ENCODE measurements at places on chromosomes 16 and 17.

GRCh38 chr17:62906881-62907280, 59.2 kb upstream of the TANC2 start:
- no peak for DNase-seq

GRCh38 chr16:86835982-86836381, 257.6 kb downstream of the FOXL1 start:
- no peak for DNase-seq

- peak; percentile 40 for DNase-seq
Measured at GRCh38 chr17:3915995-3916696, at the start of gene P2RX1. Gene P2RX1 (minus strand): TSS chr17:3916465. CDS start chr17:3916225, 240 bp downstream.

DNA sequence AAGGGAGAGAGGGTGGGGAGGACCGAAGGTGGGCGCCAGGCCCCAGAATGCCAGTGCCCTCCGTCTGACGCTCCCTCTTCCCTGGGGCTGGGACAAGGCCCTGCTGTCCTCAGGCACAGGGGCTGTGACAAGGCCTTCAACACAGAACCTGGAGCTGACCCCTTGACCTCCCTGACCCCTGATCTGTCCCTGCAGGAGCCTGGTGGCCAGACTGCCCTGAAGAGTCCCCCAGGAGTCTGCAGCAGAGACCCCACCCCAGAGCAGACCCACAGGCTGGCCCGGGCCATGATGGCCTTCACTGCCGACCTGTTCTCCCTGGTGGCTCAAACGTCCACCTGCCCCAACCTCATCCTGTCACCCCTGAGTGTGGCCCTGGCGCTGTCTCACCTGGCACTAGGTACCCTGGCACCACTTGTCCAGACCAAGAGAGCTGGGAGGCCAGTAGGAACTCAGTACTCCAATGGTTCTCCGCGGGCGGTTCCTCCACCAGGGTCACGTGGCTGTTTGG, 2.9 kb downstream of the SERPINF2 start:
- no peak for DNase-seq

GRCh38 chr17:82489117-82489516, 30.4 kb upstream of the FOXK2 start:
- no peak for DNase-seq

DNA sequence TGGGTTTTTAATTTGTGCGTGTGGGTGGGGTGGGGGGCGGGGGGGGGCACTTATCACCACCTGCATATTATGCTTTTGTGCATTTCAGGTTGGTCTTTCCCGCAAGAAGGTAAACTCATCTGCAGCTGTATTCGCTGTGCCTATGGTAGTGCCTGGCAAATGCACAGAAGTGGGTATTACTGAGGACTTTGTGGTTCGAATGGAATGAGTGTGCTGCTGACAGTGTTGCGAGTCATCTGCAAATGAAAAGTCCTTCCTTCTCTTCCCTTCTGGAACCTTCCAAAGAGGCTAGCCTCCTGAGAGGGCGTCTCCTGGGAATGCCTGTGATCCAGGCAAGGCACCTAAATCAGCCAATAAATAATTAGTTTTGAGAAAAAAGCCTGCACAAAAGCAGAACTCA, 532.9 kb downstream of the MAF start:
- no peak for DNase-seq

DNA sequence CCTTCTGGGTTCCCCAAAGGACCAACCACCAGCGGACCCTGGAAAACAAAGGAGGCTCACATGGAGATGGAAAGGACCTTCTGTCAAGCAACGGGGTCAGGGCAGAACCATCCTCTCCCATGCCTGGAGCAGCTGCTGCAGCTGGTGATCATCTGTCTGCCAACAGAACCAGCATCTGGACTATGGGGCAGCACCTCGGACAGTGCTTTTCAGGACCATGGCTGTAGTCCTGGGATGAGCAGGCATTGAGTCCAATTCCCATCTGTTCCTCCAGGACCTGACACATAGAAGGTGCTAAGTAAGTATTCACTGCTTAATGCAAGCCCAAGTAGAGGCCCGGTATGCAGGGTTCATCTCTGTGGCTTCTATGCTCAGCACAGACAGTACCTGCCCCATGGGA, 304.7 kb downstream of the XYLT1 start:
- no peak for DNase-seq

- no peak for DNase-seq
Measured at GRCh38 chr16:8858994-8859912, 9.6 kb downstream of the CARHSP1 start.

GRCh38 chr16:88440111-88440510, 13.0 kb upstream of the ZFPM1 start:
- DNase-seq = no peak

- no peak for DNase-seq
Measured at GRCh38 chr16:85916141-85916890, 17.4 kb downstream of the IRF8 start.
